GM12891 (cell line): ENCODE measurements at places on chromosomes 7 and 10.

- no peak for DNase-seq
Measured at GRCh38 chr10:58781873-58782488, 269.3 kb downstream of the BICC1 start.

DNA sequence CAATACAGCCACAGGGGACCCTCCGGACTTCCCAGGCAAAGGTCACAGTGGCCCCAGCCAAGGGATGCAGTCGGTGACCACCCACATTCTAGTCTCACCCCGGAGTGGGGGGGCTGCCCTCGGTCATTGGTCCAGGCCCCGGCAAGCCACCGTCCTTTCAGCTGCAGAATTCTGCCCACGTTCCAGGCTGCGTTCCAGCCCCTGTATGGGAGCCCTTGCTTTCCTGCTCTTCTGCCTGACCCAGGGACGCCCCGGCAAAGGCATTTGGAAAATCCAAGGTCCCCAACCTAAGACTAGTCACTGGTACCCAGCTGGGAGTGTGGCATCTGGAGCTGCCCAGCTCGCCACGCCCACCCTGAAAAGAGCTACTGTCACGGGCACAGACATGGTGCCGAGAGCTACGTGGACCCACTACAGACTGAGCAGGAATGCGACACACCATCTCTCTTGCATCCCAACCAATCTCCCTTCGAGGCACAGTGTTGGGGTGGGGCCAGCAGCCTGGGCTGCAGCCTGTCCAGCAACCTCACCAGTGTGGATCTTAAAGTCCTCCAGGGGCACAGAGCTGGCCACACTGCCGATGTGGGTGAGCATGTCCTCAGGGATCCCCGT lies 18.6 kb downstream of the OGDHL start:
- no peak for DNase-seq

DNA sequence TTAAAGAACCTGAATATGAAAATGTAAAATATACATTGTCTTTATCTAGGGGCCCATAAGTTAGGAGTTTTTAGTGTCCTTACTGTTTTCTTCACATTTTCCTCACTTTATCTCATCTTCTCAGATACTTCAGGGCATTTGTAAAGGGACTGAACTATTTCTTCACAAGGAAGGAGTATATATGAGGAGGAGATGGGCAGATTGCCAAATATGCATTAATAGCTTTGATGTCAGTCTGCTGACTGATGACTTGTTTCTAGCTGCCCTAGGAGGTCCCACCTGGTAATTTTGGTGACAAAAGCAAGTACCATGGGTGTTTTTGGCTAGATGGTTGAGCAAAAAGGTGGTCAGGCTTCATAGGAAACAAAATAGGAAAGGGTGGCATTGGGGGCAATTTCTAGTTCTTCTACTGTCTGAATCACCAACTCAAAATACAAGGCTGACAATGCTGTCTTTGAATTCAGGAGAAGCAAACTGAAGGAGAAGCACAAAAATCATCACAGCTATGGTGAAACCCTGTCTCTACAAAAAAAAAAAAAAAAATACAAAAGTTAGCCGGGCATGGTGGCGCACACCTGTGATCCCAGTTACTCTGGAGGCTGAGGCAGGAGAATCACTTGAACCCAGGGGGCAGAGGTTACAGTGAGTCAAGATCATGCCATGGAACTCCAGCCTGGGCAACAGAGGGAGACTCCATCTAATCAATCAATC lies 10.4 kb upstream of the STRIP2 start:
- DNase-seq, result no peak

- no peak for DNase-seq
Measured at GRCh38 chr7:36615852-36616540, 108.3 kb downstream of the AOAH start.

DNA sequence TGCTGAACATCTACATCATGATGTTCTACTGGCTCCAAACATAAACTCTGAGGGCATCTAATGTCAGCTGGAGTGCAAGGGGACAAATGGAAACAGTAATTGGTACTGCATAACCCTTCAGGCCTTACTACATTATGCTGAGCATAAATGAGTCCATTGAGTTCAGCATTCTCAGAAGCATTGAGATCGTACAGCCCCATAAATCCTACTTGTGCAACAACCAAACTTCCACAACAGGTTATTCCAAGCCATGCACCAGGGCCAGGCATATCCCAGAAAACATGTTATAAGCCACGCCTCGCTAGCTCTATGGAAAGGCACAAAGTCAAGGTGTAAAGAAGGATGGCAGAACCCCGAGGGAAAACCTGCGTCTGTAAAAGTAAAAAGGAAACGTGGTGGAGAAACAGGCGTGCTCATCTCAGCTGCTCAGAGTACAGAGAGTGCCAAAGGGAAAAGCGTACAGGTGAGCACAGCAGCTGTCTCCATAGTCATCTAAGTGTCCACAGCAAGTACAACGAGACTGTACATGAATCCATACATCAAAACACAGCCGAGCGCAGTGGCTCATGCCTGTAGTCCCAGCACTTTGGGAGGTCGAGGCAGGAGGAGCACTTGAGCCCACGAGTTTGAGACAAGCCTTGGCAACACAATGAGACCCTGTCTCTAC lies 124.6 kb downstream of the PARD3 start:
- no peak for DNase-seq

- DNase-seq, result no peak
Measured at GRCh38 chr7:105849122-105849855, 27.1 kb downstream of the ATXN7L1 start.

GRCh38 chr10:78065611-78066010 lies 31.9 kb downstream of the RPS24 start:
- no peak for DNase-seq

GRCh38 chr7:82527851-82528250 lies 84.3 kb upstream of the CACNA2D1 start:
- no peak for DNase-seq

- no peak for DNase-seq
Measured at GRCh38 chr7:90769036-90769435, 172.9 kb downstream of the CDK14 start.

DNA sequence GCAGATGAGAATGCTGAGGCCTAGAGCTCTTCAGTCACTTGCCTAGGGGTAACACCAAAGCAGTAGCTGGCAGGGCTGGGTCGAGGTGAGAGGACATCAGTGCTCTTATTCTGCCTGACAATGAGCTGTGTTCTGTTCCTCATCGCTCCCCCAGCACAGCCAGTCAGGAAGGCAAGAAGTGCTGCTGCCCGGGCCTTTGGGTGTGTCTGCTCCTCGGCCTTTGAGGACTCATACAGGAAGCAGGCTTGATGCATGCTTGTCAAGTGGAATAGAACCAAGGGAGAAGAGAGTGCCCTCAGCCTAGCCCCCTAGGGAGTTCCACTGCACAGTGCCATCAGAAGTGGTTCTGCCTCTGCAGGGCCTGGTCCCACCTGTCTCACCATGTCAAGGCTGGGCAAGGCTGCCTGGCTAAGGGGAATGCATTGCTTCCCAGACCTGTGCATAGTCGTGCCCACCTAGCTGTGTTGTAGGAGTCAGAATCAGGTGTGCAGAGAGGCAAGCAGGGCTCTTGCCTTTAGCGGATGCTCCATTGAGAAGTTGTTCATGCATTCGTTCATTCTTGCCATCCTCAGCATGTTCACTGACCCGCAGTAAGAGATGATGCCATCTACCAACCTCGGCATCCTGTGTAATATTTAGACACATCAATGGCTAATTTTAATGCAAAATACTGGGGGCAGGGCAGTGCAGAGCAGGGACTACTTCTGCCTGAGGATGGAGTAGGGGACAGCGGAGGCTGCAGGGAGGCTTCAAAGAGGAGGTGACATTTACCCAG lies 156.6 kb downstream of the RPS24 start:
- no peak for DNase-seq

DNA sequence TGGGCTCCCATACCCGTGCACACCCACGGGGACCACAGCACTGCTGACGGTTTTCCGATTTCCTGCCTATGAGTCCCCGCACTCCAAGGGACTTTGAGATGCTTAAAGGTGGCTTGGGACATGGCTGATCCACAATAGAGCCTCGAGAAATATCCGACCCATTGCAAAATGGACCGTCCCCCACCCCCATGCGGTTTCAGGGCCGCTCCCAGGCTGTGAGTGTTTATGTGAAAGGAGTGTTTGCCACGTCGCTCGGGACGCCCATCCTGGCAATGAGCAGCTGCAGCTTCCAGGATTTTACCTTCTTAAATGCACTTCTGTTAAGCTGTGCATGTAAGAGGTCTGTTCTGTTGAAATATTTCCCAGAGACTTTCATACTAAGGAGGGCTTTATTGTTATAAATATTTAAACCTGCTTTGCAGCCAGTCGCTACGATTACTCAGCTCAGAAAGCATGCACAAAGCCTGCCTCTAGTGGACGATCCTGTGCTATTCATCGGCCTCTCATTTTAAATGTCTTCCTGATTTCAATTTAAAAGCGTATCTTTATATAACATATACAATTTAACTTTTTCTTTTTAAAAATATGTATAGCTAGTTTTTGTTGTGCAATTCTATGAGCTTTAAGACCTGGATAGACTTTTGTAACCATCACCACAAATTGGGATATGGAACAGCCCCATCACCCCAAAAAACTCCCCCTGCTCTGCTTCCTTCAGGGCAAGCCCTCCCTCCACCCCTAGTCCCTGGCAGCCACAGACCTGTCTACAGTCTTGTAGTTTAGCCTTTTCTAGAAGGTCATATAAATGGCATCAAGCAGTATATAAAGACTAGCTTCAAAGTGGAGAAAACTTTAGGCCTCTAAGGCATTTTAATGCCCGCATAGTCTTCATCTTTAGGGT lies 418.3 kb downstream of the PAXIP1 start:
- no peak for DNase-seq

- no peak for DNase-seq
Measured at GRCh38 chr10:121080281-121080891, 229.2 kb downstream of the WDR11 start.

DNA sequence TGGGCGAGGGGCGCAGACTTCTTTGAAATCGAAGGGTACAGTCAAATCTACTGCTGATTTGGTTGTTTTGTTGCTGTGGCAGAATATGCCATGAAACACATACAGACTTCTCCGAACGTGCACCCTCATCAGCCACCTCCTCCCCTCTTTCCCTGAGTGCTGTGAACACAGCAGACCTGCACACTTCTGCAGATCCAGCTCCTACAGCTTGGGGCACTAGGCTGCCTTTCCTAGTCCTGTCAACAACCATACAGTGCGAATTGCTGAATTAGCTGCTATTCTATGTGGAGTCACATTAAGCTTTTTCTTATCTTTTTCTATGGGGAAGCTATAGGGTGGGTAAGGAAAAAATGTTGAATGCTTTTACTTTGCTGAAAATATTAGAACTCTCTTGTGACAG lies 57.5 kb downstream of the COL17A1 start:
- DNase-seq, result no peak

DNA sequence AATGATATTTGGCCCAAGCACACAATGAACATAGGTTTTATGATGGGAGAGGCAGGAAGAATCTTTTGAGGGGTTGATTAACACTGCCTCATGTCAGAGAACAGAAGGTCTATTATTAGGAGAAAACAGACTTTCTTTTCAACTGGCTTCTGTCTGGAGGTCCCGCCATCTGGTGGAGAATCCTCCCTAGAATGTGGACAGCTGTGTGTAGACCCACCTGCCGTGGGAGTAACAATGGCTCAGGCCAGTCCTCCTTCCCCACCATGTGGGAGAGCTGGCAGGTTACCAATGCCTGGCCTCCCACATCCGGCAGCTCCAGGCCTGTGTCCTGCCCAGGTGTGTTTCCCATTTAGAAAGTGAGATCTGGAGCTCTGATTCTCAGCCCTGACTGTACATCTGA lies 70.4 kb upstream of the AOAH start:
- DNase-seq, result no peak

DNA sequence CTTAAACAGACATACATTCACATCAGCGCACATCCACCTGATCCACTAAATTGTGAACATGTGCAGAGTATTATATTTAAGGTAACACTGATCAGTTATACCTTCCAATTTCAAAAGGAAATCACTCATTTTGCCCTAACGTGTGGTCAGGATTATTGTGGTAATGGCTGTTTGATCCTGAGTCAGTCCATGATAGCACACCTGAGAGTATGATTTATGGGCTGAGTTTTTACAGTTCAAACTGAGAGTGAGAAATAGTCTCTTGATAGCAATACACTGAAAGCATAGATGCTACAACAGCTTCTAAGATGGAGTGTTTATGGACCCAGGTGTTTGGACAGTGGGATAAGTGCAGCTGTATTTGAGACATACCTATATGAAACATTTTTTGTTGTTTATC lies 96.7 kb downstream of the KIF20B start:
- DNase-seq, result no peak

DNA sequence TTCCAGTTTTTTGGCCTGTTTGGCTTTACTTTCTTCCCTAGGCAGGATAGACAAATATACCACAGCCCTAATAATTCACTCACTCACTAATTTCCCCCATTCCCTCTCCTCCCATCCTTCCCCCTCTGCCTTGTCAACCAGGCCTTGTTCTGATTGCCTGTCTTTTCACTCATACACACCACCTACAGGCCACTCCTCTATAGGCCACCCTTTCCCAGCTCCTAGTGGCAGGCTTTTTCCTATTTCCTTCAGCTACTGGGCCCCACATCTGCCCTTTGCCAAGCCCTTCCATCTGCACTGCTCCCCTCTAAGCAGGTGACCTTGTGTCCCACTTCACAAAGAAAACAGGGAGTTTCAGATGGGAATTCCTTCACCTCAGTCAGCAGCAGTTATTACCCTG lies 59.8 kb upstream of the MSRB2 start:
- no peak for DNase-seq

DNA sequence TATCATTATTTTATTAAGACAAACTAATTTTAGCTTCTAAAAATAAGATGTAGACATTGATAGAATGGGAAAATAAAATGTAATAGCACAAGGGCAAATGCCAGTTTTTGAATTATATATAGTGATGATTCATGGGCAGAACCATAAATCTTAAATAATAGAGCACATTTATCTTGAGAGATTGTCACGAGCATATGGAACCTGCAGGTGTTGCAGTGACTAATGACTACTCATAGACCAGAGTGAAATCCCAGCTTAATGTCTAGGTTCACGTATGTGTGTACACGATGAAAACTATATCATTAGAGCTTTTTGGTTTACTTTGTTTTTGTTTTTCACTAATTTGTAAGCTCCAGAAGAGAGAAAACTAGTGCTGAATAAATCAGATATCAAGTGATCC lies 150.2 kb upstream of the CACNA2D1 start:
- DNase-seq, result no peak

DNA sequence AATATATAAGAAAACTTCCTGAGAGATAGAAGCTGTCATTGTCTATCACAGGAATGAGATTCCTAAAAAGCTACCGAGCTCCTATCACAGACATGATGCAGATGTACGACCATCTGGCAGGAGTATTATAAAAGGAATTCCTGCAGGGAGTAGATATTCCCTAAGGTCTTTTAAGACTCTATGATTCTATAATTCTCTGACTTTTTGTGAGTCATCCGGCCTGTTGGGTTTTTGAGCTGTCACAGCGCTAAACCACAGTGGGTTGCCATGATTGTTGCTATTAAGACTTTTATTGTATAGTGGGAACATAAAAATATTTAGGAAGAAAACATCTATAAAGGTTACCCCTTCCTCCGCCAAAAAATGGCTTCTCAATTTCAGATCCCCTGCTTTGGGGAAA lies 223.4 kb downstream of the BMPER start:
- DNase-seq, result no peak
